ENCODE measurements at places on chromosomes 11 and 22. TPM values are rescaled to one million over a fixed set of nuclear protein-coding genes. Genes with fewer than 3 reads are reported as not detected.

GRCh38 chr11:36354221-36355003 lies 58.3 kb downstream of the PRR5L start:
- DNase-seq: no peak

DNA sequence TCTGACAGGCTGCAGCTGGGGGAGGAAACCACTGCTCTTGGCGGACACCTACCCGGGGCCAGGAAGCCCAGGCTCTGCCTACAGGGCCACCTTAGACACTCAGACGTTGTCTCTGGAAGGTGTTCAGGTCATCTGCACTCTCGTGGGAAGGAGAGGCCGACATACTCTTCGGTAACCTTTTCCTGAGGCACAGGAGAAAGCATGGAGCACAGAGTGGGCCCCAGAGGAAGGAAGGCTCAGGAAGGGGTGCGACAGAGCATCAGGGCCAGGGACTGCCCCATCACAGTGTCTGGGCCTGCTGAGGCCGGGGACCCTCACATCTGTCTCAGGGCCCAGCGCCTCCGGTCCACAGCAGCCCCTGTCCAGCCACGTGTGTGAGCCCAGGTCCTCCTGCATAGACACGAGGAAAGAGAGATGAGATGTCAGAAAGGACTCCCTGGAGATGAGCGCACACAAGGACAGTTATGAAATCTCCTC lies 18.2 kb upstream of the TUB start:
- DNase-seq: no peak

DNA sequence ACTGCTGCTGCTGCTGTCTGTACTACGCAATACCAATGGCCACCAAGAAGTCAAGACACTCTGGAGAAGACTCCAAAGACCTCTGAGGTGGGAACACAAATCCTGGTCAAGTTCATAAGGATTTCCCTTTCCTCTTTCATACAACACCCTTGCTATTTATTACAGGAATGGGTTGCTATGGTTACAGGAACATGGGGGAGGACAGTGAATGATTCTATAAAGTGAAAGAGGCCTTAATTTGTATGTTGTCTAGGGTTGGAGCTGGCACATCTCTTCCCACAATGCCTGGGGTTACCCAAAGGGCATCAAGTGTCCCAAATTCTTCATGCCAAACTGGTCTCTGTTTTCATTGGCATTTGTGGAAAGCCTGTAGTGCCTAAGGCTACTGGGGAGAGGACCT lies 11.4 kb upstream of the SEC14L3 start:
- no peak for DNase-seq

DNA sequence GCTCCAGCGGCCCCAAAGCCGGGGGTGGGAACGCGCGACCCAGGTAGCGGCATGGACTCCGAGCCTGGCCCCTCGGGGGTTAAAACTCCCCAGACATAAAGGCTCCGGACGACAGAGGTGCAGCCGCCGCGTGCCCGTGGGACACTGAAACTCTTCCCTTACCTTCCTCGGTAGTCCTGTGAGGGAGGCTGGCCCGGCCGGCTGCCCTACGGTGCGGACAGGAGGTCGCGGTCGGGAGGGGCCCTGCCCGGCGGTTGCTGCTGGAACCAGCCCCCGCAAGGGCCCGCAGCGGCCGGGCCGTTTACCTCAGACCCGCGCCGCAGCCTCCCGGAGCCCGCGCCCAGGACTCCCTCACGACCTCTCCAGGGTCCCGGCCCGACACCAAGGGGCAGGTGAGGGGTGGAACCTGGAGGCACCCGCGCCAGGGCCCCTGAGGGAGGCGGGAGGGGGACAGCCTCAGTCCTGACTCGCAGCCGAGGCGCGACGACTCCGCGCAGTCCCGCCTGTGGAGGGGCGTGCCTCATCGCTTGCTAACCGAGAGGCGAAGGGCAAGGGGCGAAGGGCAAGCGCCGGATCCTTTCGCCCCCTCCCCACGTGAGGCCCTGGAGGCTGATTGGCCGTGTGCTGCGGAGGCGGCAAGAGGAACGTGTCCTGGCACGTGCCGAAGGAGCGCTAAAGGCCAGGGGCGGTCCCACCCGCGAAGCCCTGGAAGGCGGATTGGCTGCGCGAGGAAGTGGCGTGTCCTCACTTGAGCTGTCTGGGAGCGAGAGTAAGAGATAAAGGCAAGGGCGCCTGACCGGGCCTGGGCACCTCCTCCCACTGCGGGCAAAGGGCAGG lies at the start of gene UPB1:
TSS of gene UPB1 (plus strand) at position 805 of the 837 bp plus-strand sequence. CDS start 72 bp downstream, outside the sequence.
- no peak for DNase-seq

DNA sequence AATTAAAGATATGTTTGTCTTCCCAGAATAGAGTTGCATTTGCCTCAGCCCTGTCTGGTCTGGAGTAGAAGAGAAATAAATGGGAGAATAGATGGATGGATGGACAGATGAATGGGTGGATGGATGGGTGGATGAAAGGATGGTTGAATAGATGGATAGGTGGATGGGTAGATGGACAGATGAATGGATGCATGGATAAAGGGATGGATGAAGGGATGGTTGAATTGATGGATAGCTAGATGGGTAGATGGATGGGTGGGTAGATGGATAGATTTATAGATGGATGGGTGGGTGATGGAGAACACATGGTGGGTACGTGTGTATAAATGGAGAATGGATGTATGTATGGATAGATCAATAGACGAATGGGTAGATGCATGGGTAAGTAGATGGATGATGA lies 8.5 kb downstream of the CRYBB1 start:
- DNase-seq: no peak

DNA sequence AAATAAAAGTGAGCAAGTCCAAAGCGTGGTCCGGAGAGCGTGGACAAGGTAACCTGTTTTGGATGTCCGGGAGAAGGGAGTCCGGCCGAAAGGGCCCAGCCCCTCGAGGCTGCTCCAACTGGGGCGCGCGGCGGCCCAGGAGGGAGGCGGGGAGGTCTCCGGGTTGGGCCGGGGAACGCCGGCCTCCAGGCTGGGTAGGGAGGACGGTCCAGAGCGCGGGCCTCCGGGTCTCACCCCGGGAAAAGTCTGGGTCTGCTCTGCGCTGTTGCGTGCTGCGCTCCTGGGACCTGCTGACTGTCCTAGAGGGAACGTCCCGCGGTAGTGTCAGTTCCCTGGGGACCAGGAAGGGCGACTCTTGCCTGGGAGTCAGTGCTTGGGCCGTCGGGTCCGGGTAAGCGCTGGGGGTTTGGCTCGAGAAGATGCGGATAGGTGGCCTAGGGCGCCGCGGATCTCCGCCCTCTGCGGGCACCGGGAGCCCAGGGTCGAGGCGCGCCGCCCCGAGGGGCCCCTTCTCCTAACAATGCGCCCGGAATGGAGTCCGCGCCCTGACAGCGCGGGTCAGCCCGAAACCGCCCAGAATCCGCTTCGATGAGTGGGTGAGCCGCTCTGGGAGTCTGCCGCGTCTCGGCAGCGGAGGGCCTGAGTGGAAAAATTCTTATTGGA lies 988 bp upstream of the FLI1 start:
- DNase-seq: no peak

DNA sequence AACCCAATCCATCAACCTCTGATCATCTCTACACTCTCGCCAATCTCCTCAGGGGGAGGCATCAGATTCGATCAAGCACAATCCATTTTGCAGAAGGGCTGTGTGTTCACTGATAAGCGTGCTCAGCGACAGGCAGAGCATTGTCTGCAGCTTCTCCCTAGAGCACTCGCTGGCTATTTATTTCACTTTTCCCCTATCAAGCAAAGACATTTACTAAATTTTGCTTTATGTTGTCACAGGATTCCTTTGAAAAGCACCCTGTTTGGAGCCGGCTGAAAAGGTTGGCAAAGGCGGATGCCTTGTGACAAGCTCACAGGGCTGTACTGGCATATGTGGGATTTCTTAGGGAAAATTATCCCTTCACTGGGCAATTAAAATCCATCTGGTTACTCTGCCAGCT lies 1381.5 kb upstream of the TENM4 start:
- DNase-seq: no peak

GRCh38 chr11:108871152-108871551 lies 206.3 kb downstream of the DDX10 start:
- DNase-seq: peak; percentile 25

- no peak for DNase-seq
Observed at GRCh38 chr11:112719736-112720525, 241.3 kb upstream of the NCAM1 start.

GRCh38 chr11:113833151-113833550 lies 42.2 kb downstream of the USP28 start:
- DNase-seq: no peak

DNA sequence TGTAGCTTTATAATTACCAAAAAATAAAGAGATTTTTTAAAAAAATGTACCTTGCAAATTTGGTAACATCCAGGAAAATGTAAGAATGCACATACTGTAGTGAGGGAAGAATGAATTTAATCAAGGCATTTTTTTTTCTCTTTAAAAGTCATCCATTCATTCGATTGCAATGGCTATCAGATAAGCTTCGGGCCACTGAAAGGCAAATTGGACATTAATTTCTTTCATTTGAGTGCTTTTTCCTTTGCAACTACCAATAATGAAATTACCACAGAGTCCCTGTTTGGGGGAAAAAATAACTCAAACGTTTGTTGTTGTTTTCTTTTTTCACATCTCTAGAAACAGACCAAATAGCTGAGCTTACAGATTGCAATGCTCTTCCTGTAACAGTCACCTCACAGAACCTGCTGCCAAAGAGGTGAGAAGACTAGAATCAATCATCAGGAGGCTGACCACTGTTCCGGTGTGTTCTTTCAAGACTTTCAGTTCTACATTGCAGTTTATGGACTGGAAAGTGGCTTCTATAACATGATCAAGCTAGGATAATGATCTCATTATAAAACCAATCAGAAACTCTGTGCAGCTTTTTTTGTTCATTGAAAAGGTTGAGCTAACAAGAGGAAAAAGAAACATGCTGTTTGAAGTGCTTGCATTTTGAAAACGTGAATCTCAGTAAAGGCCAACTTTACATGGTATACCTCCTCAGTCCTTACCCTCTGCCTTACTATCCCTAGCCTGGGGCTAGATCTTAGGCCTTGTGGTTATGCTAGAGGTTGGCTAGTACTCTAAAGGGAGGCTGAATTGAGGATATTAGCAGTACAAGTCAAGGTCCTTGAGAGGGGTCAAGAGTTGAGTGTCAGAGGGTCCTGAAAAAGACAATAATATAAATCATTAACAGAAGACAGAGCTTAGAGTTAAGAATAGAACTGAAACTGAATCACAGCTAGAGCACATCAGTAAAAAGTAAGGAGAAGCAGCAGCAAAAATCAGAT lies 1276.1 kb downstream of the LRRC4C start:
- no peak for DNase-seq

DNA sequence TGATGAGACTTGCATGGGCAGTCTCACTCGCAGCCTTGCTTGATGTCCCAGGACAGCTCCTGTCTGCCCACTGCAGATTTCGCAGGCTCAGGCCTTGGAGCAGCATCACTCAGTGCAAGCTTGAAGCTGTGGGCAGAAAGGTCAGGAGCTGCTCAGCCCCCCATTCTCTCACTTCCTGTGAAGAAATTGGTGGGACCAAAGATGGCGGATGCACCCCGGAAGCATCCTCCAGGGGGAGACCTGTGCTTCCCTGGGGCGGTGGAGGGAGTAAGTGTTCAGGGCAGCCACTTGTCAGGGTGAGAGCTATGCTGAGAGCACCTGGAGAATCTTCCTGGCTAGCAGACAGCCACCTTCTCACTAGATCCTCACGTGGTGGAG lies 11.3 kb downstream of the PLAAT2 start:
- DNase-seq: no peak

DNA sequence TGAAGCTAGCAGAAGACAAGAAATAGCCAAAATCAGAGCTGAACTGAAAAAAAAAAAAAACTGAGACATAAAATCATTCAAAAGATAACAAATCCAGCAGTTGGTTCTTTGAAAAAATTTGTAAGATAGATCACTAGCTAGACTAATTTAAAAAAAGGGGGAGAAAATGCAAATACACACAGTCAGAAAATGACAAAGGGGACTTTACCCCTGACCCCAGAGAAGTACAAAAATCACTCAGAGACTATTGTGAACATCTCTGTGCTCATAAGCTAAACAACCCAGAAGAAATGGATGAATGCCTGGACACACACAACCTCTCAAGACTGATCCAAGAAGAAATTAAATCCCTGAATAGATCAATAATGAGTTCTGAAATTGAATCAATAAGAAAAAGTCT lies 914.3 kb upstream of the API5 start:
- DNase-seq: no peak

DNA sequence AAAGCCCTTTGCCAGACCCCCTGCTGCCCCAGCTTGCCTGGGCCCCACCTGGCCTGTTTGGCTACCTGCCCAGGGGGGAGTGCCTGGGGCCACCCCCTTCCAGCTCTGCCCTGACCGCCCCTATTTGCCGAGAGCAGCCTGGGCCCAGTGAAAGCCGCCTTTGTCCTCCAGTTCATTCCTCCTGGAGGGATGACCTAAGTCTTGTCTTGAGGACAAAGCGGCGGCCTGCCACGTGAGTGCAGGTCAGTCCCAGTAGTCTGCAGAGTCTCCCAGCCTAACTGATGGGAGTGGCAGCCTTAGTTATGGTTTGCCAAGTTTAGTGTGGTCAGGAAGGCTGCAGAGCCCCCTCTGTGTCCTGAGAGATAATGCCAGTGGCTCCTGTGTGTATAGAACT lies 115.9 kb upstream of the CRYBB3 start:
- DNase-seq: no peak

DNA sequence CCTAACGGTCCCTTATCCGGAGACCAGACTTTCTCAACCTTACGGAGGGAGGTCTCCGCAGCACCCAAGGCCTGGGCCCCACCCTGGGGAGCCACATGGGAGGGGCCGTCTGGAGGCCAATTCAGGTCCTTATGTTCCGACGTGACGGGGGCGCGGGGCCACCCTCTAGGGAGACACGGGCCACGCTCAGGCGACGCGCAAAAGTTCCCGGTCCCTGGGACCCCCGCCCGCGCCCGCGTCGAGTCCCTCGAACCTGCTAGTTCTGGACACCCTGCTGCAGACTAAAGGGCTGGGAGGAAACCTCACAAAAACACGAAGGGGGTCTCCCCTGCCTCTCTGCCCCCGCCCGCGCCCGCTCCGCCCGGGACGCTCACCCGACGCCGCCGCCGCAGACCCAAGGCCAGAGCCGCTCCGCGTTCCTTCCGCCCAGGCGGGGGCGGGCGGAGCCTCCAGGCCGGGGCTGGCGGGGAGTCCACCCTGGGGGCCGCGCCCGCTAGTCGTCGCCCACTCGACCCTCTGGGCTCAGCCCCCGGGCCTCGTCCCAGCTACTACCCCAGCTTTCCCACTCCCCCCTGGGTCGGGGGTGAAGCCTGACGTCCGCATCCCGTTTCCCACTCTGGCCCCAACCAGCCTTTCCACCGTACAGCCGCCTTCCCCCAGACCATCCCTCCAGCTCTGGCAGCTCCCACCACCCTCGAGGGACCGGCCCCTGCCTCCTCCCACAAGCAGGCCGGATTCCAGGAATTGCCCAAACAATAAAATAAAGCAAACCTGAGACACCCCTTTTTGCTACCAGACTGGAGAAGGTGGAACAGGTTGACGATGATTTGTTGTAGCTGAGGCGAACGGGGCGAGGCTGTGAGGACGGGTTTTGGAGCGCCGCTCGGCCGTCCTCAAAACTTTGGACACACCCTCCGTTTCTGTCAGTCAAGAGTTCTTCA lies 2.7 kb downstream of the RNH1 start:
- peak; percentile 84 for DNase-seq

GRCh38 chr11:86587264-86588193 lies 84.9 kb downstream of the ME3 start:
- no peak for DNase-seq

C22orf31 gene
- polyA plus RNA-seq: not detected

MMP27 gene
- polyA plus RNA-seq: not detected

GANAB gene
- polyA plus RNA-seq: 165 TPM

RNASEH2C gene
- 63.2 TPM for polyA plus RNA-seq

CDON gene
- polyA plus RNA-seq: 0.45 TPM

NPAS4 gene
- not detected for polyA plus RNA-seq

RAG1 gene
- 1.4 TPM for polyA plus RNA-seq

C11orf52 gene
- polyA plus RNA-seq: 0.84 TPM

DCDC1 gene
- polyA plus RNA-seq: not detected
